Activated naive CD8-positive, alpha-beta T cell treated with anti-CD3 and anti-CD28 coated beads for 36 hours (primary cell): ENCODE measurements at places on chromosomes 7 and 10.

GRCh38 chr10:13272164-13272571, 27.7 kb downstream of the PHYH start:
- DNase-seq, result no peak

DNA sequence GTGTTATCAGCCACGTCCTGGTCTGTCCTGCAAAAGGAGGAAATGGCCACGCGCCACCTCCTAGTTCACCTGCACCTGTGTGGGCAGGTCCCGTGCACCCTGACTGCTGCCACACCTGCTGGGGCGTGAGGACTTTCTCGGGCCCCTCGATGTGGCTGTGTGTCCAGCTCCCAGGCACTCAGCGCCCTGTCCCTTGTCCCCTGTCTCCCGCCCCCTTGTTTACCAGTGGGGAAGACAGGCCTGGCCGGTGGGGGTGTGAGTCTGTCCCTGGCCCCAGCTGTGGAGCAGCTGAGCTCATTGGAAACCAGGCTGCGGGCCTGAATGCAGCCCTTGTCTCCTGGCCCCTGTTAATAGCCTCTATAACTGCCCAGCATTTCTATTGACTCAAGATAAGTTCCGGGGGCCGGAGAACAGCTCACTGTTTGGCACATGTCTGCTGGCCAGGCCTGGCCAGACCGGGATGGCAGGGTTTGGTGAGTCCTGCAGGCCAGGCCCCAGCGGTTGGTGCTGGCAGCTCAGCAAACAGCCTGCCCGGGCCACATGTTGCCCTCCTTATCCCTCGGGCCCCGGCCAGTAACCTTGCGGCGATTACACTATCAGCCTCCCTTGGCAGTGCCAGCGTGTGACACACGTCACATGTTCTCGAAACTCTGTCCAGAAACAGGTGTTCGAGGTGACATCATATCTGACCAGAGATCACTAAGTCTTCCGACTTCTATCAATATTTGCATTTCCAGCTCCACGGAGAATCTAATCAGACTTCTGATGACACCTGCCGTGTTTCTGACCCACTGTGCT, 52.1 kb downstream of the FOXL3 start:
- DNase-seq, result no peak

DNA sequence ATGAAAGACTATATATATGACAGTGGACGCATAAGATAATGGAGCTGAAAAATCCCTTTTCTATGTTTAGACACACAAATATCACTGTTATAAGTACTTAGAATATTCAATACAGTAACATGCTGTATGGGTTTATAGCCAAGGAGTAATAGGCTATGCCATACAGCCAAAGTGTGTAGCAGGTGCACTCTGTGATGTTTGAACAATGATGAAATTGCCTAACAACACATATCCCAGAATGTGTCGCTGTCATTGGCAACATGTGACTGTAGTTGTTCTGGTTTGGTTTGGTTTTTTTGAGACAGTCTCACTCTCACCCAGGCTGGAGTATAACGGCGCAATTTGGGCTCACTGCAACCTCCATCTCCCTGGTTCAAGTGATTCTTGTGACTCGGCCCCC, 26.1 kb downstream of the NOM1 start:
- no peak for DNase-seq

DNA sequence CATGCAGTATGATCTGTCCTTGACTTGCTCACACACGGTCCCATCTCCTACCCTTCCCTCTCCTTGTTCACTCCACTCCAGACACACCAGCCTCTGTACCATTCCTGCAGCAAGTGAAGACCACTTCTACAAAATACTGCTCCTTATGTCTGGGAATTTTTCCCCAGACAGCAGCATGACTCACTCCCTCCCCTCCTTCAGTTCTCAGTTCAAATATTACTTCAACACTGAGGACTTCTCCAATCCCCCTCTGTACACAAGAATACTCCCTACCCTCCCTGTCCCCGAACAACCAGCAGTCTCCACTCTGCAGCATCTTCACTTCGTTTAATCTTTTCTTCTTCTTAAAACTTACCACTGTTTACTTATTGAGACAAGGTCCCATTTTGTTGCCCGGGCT, 474.0 kb downstream of the GPAM start:
- DNase-seq, result no peak

DNA sequence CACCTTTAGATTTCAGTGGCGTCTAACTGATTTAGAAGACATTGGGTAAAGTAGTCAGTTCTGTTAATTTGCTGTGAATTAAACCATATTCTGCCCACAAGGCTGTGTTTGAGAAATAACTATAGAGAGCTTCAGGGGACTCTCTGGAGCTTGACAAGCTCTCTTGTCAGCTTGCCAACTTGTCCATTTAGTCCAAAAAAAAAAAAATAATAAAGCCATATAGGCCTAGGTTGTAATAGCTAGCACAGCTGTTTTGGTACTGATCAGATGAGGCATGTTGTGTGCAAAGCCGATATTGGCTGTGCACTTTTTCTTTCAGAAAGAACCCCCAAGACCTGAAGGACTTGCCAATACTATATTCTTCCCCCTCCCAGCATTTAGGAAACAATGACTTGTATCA, 20.2 kb upstream of the ZNF282 start:
- no peak for DNase-seq

DNA sequence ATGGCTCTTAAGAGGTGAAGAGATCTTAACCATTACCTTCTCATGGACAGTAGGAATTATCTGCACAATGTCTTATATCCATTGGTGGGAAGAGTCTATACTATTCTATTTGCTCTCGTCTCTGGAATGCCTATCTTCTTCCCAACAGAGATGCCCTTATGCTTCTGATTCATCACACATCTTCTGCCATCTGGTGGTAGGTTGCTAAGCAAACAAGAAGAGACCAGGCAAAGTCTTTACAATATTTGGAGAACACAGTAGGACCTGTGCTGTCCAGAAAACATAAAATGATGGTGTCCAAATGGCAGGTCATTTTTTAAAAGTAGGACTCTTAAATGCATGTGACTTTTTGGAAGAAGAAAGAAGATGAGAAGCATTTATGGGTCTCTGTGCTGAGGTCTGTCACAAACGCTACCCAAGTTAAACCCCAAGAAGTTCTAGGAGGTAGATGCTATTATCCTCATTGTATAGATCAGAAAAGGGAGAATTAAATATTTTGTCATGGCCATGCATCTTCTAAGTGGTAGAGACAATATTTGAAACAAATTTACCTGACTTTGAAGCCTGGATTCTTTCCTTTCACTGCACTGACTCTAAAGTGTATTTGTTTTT, 67.8 kb upstream of the NXPH1 start:
- DNase-seq, result no peak

- DNase-seq, result no peak
Measured at GRCh38 chr10:92173996-92174395, 116.9 kb downstream of the CPEB3 start.

DNA sequence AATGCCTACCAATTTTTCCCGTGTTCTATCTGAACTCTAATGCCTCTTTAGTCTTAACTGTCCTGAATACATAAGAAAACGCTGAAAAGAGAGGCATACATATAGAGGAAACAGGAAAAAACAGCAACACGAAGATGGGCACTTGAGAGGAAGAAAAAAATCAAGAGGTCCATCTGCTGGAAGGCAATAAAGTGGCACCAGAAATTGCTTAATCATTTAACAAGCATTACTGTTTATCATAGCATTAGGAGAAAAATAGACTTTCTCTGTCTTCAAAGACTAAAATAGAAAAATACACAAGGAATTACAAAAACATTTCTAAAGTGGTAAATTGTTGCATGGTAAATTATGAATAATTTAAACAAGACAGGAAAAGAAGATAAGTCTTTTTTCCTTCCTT, 35.0 kb downstream of the NSUN6 start:
- DNase-seq, result no peak
